ENCODE measurements at places on chromosomes 2 and 18.

DNA sequence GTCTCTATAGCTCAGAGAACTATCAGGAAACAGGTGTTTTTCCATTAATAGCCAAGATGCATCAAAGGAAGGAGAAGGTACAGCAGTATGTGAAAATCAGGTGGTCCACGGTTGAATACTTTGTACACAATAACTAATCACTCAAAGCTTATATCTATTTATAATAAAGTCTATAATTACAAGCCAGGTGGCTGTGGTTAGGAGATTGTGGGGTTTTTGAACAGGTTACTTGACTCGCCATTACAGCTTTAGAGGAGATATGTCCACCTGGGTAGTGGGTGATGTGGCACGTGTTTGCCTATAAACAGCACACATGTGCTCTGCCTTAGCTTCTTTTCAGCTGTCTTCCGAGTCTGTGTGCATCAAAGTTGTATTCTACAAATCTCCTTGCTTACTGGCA, 892.2 kb upstream of the ZEB2 start:
- DNase-seq, result no peak

GRCh38 chr18:75214766-75215510, 4.3 kb downstream of the TSHZ1 start:
- DNase-seq, result no peak

DNA sequence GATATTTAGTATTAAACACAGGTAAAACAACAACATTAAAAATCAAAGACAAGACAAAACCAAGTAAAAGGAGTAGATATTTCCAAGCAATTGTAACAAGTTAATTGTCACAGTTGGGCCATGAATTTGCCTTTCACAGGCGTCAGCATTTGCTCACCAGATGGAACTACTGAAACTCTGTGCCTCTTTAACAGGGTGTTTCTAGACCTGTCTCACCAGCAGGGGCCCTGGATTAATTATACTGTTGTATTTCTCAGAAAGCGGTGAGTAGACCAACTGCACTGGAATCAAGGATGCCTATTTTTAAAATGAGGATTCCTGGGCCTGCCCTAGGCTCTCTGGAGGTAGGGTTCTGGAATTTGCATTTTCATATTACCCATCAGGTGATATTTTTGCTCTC, 92.6 kb downstream of the UPP2 start:
- no peak for DNase-seq

- DNase-seq, result no peak
Measured at GRCh38 chr2:17646838-17647701, 106.5 kb downstream of the SMC6 start.

- no peak for DNase-seq
Measured at GRCh38 chr2:182267971-182268370, 158.9 kb downstream of the PDE1A start.

- no peak for DNase-seq
Measured at GRCh38 chr18:55256226-55256928, 297.1 kb upstream of the CCDC68 start.

DNA sequence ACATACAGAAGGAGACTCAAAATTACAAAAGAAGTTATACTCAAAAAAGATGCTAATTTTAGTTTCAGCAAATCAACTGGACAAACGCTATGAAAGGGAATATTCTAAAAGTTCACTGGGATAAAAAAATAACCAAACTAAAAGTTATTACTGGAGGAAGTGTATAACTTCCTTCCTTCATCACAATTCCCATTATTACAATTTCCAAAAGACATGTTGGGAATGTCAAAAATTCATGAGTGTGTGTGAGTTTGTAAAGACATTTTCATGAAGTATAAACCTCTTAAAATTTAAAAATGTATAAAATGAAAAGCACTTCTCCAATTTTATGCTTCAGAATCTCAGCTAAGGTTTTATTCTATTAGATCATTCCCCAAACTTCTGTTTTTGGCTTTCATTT, 67.8 kb downstream of the MERTK start:
- no peak for DNase-seq

DNA sequence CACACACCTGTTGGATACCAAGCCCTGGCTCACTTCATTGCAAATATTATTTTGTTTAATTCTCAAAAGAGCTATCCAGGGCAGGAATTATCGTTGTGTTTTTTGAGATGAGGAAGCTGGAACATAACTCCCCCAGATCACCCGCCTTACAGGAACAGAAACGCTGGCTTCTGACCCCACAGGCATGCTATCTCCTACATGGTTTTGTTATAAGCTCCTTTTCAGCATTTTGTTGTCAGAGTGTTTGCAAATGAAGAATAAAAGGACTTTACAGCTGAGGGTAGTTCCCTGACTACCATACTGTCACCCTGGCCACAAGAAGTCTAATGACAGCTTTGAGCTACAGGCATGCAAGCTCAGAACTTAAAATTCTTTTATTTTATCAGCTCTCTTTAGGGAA, 62.0 kb upstream of the MRPS9 start:
- DNase-seq, result no peak
